ENCODE measurements at places on chromosomes 2 and 18.

GRCh38 chr2:237157780-237158102, 72.1 kb downstream of the COPS8 start:
- ATAC-seq: no peak

DNA sequence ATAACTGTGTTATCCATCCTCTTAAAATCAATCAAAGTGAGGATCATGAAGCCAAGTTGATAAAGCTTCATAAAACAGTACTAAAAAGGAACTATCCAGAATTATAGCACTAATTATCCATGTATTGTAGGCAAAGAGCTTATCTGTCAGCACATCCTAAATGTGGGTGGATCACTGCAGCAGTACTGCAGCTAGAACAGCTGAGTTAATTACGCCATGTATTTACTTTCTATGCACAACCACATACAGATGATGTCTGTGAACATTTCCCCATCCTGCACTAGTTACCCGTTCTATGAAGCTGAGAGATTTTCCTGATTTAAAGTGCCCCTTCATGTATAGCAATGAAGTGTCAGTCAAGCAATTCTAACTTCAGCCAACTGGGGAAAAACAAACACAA, 96.6 kb downstream of the RAPH1 start:
- no peak for ATAC-seq

DNA sequence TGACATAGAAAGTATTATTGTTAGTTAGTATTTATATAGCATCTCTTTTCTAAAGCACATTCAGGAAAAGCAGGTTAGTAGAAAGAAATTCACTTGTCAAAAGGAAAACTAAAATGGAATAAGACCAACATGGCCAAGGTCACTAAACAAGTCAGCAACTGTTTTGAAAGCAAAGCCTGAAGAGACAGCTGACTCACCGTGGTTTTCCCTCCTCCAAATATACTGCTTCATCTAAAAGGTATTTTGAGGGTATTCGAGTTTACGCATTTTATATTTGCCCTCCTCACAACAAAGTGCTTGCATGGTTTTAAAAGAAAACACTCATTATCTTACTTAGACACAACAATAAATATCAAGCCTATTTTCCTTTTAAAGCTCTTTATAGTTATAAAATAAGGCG, 24.0 kb downstream of the ZNF385B start:
- ATAC-seq: no peak

- no peak for ATAC-seq
These were observed 36.2 kb downstream of the ADNP2 start for GRCh38 chr18:80145196-80145804.

DNA sequence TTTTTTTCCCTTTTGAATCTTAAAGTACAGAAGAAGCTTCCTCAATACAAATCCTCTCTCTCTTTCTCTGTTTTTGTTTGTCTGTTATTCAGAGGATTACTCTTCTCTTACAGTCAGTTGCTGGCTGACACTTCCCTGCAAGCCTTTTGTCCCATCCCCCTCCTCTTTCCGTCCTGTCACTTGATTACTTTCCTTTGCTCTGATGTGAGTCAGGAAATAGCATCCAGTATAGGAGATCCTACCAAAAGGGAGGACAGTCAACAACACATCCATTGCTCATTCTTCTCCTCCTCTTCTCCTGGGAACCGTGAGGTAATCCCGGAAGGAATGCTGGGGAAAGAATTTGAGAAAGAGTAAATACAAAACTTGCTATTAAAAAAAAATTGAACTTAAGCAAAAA, 79.3 kb upstream of the SCN7A start:
- no peak for ATAC-seq
